ENCODE measurements at places on chromosomes 3 and 15.
A peak's percentile ranks its signal among the peaks of the same experiment; 100 is the strongest.

DNA sequence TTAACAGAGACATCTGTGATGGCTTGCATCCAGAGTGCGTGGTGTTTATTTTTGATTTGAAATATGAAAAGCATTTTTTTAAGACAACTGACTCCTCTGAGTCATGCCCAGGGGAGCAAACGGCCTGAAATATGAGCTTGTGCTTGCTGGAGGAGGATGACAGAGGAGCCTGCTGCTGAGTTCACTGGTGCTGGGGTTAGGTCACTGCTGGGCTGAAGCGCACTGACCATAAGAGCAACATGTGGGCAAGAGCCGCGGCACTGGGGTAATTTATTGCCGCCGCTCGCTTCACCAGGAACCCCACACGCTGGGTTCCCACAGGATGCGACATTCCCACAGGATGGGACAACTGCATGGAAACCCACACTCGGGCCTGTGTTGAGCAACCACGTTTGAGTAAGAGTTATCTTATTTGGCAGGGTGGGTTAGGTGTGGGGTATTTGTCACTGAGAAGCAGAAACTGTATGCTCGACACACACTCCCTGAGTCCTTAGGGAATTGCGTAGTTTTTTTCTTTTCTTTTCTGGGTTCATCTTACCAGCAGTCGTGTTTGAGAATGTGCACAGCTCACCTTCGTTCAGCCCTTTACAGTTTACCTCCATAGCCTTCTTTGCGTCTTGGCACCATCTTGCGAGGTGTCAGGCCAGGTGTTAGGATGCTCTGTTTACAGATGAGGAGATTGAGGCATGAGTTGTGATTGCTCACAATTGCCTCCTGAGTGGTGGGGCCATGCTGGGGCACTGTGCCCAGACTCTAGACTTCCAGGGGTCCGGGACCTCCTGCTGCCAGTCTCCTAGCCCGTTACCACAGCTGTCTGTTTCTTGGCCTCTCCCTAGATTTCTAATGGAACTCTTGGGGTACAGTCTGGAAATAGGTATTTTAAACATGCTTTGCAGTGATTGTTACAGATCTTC lies 60.4 kb downstream of the SMAD3 start:
- no peak for DNase-seq

DNA sequence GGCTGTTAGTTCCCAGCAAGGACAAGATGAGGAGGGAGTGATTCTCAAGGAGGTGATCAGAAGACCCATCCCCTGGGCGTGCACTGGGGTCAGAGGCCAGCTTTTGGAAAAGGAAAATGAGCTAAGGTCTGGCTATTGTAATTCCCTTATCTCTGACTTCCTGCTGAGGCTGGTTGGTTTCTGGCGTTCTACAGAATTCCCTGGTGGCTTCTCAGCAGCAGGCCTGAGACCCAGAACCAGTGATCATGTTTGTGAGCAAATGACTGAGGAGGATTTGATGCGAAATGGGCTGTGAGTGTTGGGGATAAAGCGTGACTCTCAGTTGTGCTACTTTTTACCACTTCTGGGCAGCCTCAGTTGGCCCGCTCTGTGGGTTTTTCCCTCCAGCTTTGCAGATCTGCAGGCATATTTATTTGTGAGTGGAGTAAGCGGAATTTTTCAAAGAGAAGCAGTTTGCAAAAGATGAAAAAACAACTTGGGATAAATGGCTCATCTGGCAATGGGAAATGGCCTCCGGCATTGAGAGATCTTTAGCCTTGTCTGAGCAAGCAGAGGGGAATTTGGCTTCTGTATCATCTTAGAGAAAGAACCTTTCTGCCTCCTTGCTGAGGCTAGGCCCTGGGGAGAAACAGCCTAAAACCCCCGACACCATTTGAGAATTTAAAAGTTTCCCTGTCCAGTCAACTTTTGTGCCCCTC lies 102.7 kb downstream of the SLCO3A1 start:
- DNase-seq = no peak

GRCh38 chr3:161103776-161104385 lies 1.3 kb downstream of the B3GALNT1 start:
- DNase-seq = no peak

DNA sequence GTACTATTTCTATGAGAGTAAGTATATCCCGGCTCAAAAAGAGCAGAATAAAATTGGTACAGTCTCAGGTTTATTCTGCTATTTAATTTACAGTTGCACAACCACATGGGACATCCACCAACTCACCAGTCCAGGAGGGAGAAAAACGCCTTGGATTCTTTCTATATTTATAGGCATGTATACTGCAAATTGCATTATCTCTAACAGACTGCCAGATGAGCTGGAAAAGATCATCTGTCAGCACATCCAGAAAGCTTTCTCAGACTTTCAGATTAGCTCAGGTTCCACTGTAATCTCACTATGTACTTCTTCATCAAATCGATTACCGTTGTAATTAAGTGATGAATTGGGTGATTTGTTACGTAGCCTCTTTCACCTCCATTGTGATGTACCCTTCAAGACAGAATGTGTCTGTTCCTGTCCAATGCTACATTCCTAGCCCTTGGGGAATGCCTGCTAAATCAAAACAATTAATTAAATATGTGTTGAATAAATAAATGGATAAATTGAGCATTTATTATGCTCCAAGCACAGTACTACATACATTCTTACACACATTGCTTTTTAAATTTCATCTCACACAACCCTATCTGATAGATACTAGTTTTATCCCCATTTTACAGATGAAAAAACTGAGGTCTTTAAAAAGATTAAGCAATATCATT lies 38.1 kb upstream of the TMC3 start:
- DNase-seq = no peak

- DNase-seq = no peak
Observed at GRCh38 chr3:51968883-51969678, 1.8 kb upstream of the PCBP4 start.

GRCh38 chr3:111517801-111518200 lies 24.2 kb upstream of the CD96 start:
- no peak for DNase-seq

- no peak for DNase-seq
Observed at GRCh38 chr3:95343767-95344166, 1280.9 kb downstream of the NSUN3 start.

DNA sequence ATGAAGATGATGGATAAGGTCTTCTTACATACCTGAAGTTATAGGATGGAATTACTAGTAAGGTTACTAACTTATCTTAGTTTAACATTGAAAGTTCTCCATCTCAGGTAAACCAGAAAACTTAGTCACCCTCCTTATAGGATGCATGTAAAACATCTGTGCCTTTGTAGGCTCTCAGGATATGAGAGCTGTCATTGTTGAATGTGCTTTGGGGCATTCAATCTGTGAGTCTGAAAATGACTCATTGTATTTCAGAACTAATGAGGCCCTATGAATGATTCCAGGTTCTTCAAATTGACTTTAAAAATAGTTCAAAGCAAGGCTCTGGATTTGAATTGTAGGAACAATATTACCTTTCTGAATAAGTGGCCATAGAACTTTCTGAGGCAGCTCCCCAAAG lies 237.7 kb upstream of the AZI2 start:
- DNase-seq = peak; percentile 30

GRCh38 chr15:91801836-91802534 lies 51.5 kb upstream of the SLCO3A1 start:
- DNase-seq = no peak

DNA sequence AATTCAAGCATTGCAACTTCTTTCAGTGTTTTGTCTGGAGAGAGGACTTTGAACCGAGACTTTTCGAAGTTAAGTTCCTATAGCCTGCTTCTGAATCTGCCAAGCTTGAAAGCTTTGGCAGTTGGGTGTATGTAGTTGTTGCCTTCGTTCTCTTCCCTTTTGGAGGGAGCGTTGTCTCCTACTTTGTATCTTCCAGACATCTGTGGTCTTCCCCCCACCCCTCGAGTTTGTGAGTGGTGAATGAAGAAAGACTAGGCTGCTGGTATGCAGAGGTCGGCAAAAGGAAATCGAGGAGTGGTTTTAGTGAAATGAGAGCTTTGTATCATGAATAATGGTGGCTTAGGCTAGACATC lies 1.3 kb downstream of the CTNNB1 start:
- DNase-seq = peak; percentile 23

DNA sequence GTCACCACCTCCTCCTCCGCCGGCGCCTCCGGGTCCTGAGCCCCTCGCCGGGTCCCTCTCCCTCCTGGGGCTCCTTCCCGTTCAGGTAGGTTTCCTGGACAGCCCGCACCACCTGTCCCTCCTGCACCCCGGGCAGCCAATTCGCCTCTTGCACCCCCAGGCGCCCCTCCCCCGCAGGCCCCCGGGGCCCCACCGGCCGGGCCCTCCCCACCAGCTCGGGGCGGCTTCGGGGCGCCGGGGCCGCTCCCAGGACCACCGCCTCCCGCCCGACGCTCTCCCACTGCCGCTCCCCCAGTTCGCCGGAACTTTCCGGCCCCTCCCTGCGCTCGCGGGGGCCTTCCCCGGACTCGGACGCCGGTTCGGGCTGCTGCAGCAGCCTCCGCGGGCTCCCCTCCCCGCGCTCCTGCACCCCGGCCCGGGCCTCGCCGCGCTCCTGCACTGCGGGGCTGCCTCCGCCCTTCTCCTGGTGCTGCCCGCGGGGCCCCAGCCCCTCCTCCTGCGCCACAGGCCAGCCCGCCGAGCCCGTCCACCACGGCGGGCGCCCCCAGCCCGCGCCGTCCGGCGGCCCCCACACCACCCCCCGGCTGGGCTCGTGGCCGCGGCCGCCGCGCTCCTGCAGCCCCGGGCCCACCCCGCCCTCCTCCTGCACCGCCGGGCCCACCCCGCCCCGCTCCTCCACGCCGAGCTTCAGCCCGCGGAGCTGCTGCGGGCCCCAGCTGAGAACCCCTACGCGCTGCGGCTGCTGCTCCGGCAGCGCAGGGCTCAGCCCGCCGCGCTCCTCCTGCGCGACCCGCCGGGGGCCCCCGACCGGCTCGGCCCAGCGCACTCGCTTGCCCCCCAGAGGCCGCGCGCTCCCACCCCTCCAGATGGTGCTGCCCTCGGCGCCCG lies 587 bp upstream of the TNK2 start:
- peak; percentile 33 for DNase-seq

- DNase-seq = no peak
Observed at GRCh38 chr15:76377217-76377616, 40.6 kb downstream of the ISL2 start.

- DNase-seq = peak; percentile 81
Observed at GRCh38 chr3:39146611-39147591, 6.5 kb downstream of the CSRNP1 start.

DNA sequence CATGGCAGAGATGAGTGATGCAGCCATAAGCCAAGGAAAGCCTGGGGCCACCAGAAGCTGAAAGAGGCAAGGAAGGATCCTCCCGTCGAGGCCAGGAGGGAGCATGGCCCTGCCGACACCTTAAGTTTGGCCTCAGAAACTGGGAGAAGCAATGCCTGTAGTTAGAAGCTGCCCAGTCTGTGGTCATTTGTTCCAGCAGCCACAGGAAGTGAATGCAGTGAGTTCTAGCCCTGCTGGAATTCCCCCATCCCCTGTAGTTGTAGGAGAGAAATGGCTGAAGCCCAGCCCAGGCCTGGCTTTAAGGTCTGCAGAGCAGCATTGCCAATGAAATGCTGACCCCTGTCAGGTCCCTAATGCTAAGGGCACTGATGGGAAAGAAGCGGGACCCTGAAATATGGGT lies 12.2 kb upstream of the CHSY1 start:
- peak; percentile 69 for DNase-seq

DNA sequence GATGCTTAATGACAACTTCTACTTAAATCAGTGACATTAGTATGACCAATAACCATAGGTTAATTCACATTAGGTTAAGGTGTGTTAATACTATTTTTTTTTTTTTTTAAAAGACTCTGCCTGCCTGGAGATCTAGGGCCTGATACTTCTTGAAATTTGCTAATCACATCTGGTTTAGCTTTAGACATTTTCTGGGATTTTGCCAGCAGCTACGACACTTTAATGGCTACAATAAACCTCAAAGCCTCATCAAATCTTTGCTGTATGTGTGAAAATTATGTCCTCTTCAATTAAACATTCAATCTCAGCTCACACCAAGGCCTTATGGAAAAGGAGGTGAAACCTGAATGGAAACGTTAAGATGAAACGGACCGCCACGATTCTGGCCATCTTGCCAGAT lies 167.9 kb downstream of the GREM1 start:
- DNase-seq = no peak

DNA sequence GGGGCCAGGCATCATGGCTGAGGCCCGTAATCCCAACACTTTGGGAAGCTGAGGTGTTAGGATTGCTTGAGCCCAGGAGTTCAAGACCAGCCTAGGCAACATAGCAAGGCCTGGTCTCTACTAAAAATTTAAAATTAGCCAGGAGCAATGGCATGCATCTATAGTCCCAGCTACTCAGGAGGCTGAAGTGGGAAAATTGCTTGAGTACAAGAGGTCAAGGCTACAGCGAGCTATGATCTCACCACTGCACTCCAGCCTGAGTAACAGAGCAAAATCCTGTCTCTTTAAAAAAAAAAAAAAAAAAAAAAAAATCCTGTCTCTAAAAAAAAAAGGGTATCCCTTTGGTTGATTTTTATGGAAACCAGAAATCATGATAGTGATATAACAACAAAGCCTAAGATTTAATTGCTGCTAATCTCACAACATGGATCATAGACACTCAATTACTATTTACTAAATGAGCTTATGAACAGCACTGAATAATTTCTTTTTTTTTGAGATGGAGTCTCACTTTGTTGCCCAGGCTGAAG lies 12.1 kb downstream of the PCLAF start:
- no peak for DNase-seq

DNA sequence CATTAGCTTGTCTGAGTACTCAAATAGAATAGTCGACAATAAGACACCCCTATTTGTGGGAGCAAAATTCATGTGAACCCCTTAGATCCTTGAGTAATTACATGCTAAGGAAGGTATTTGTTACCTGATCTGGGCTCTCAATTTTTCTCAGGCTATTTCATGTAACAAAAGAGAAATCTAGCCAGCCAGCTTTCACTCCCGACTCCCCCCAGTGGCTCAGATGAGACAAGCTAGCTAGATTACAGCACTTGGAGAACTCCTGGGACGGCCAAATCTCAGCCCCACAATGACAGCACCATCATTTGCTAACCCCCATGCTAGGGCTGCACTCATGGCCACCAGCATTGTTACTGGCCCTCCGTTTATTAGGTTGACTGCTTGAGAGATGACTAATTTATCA lies 41.3 kb downstream of the GLDN start:
- peak; percentile 41 for DNase-seq

DNA sequence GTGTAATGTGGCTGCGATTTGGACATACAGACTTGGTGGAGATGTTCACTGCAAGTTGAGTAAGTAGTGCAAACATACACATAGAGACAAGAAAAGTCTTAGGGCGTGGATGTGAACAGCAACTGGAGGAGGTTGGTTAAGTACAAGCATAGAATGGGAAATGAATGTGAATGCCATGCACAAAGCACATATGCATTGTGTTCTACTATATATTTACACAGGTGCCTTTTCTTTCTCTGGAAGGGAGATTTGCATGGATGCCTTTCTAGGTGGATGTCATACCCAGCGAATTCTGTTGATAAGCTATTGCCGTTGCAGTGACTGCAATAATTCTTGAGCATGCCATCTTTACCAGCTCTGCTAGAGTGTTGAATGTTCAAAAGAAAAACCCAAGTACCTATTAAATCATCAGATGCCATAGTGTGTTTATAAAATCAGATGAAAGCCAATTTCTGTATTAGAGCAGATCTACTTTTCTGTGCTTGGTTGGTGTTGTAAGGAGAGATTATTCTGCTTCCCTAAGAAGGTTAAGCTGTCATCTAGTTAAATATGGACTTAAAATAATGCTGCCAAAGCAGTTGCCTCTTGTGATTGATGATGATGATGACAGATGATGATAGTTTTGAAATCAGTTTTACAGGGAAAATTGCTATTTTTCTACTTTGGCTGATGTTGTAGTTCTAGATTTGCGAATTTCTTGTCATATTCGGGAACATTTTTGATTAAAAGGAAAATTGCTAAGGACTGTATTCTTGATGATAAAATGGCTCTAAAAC lies 148.4 kb downstream of the CNTN4 start:
- no peak for DNase-seq

GRCh38 chr3:143366672-143367071 lies 247.1 kb downstream of the CHST2 start:
- no peak for DNase-seq

Data from GM12865 (cell line).